ENCODE measurements at places on chromosomes 6 and 20.

DNA sequence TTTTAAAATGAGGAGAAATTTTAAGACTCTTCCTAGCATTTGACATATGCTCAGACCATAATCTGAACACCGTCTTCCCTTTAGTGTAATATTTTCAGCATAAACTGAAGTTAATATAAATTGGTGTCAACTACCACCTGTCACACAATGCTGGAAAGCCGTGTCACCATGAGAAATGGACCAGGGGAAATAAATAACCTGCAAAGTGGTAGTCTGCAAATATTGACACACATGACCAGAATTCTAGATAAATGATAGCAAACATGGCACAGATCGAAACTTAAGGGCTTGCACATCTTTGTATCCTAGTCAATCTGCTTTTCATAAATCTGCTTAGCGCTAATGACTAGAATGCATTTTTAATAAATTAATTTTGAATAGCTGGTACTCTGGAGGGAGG is 191.9 kb downstream of the CD83 start:
- no peak for DNase-seq

- no peak for DNase-seq
Observed at GRCh38 chr6:36651659-36652379, 26.7 kb upstream of the CDKN1A start.

- no peak for DNase-seq
Observed at GRCh38 chr20:16206817-16207216, 366.4 kb downstream of the KIF16B start.

DNA sequence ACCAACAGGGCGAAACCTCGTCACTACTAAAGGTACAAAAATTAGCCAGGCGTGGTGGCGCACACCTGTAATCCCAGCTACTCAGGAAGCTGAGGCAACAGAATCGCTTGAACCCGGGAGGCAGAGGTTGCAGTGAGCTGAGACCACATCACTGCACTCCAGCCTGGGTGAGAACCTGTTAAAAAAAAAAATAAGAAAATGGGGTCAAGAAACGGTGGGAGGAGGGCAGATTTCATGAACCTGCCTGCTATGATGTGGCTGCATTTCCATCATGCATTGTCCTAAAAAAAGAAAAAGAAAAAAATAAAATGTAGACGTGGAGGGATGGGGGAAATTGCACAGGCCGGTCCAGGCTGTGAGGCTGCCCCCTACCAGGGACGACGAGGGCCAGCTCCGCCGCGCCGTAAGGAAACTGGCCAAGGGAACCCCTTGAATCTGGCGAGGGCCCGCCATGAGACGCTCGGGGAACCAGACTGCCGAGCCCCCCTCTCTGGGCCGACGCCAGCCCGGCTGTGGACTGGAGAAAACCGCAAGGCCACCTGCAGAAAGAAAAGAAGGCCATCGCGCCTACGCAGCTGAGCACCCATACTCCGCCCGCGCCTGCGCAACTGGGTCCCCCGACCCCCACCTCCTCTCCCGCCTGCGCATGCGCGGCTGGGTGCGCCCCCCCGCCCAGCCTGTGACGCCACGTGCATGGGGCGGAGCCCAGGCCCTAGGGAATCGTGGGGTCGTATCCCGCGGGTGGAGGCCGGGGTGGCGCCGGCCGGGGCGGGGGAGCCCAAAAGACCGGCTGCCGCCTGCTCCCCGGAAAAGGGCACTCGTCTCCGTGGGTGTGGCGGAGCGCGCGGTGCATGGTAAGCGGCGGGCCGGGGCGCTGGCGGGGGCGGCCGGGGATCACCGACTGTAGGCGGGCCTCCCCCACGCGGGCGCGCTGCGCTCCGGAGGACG is at the start of gene ENTPD6:
ENTPD6 (plus strand) TSS at position 699 of the 948 bp plus-strand sequence. CDS start 10,825 bp downstream, outside the sequence.
- DNase-seq = peak; percentile 90

- DNase-seq = no peak
Observed at GRCh38 chr6:150252714-150253444, 110.0 kb downstream of the PPP1R14C start.

GRCh38 chr20:57792386-57793080 is 82.7 kb upstream of the PMEPA1 start:
- DNase-seq = no peak

- no peak for DNase-seq
Observed at GRCh38 chr20:56630086-56630493, 984 bp downstream of the TFAP2C start.

DNA sequence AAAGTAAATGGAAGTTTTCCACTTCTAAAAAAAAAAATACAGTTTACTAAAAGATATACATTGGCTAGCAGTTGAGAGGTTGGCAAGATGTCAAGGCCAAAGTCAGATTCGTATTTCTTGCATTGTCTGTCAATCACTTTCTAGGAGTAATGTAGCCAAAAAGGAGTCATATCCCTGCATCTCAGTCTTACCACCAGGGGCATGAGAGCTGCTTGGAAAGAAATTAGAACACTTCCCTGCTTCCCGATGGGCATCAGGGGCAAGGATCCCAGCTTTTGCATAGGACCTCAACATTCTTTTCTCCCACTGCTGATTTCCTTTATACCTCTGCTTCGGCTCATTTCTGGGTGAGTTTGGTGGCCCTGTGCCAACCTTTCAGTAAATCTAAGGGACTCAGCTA is 581.0 kb upstream of the MAP3K7 start:
- no peak for DNase-seq

- DNase-seq = no peak
Observed at GRCh38 chr20:35267092-35267491, 10.8 kb downstream of the MMP24OS start.

GRCh38 chr20:6626805-6627204 is 140.7 kb upstream of the BMP2 start:
- DNase-seq = no peak

GRCh38 chr6:49522710-49523593 is 23.2 kb downstream of the GLYATL3 start:
- DNase-seq = no peak

DNA sequence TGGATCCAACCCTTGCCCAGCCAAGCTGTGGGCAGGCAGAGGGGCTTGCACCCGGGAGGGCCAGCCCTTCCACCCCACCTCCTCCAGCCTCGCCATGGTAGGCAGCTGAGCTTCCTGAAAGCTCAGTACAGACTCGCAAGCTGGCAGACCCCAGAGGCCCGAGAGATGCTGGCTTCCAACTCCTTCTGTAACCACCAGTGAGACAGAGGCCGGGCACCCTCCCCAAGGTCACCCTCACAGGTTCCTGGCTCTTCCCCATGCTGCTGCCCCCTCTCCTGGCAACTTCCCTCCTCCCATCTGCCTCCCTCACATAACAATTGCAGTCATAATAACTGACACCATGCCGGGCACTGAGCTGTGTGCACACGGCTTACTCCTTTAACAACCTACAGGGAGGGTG is 26.2 kb upstream of the NOL4L start:
- no peak for DNase-seq

GRCh38 chr6:75412969-75413662 is 80.5 kb downstream of the FILIP1 start:
- no peak for DNase-seq

- no peak for DNase-seq
Observed at GRCh38 chr6:125750692-125751333, 1.4 kb downstream of the HEY2 start.

- no peak for DNase-seq
Observed at GRCh38 chr6:127102299-127102698, 16.2 kb upstream of the RSPO3 start.

DNA sequence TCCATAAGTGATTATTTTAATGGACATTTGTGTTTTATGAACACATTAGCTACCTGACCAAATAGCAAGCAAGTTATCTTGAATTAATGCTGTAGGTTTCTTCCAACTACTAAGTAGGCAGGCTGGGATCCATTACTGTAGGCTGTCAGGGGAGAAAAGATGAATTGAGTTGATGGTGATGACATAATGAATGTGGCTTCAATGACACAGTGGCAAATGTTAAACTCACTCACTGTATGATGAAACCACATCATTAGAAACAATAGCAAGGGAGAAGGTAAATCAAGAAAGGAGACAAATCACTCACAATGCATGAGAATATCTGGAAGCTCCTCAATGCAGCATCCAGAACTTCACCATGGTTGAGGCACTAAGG is 529.7 kb upstream of the CITED2 start:
- no peak for DNase-seq

- DNase-seq = peak; percentile 41
Observed at GRCh38 chr6:155050311-155050710, 55.2 kb downstream of the TIAM2 start.

- DNase-seq = no peak
Observed at GRCh38 chr6:135932651-135933050, 81.2 kb downstream of the PDE7B start.

DNA sequence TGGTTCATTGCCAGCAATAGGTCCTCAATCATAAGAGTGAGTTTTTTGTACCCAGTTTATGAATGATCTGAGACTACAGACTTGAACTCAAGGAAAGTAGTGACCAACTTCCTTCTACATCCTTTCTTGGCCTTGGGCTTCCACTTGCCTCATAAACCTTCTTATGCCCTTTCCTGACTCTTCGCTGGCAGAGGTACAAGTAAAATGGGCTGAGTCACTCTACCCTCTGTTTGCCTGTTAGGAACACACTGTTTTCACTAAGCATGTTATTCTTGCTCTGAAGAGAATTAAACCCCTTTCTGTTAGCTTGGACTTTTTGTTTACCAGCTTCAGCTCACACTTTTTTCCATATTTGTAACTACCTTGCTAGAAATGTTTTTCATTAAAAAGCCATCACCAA is 74.4 kb downstream of the PKHD1 start:
- no peak for DNase-seq

DNA sequence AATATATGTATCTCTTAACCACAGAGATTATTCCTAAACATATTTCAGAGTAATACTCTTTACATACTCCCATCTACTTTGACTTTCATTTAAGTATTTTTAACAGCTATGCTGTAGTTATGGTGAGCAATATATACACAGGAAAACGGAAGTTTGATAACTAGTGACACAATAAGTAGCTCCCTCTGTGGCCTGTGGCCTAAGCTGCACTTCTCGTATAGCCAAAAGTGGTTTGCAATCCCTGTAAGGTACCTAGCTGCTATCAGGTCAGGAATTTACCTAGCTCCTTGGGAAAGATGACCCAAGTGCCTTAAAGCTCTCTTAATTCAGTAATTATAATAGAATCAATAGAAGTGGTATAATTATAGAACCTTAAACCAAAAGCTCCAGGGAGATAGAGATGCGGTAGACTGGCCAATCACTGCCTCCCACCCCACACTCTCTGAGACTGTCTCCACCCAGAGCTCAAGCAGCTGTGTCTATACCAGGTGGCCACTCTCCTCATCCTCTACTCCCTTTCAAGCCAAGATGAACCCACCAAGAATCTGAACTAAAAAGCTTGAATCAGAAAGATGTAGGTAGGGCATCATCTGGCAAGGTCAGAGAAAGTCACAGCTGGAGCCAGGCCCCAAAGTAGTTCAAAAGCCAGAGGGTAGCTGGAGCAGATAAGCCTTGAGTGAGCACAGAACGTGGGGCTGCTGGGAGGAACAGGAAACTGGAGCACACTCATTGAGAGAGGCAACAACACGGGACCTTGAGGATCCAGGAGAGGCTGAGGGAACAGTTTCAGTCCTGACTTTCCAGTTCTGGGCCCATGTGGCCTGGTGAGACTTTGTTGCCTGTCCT is 84.9 kb upstream of the ASF1A start:
- no peak for DNase-seq

- no peak for DNase-seq
Observed at GRCh38 chr6:167659046-167659445, 167.7 kb upstream of the AFDN start.

GRCh38 chr20:21377701-21378100 is 19.6 kb downstream of the NKX2-4 start:
- no peak for DNase-seq

DNA sequence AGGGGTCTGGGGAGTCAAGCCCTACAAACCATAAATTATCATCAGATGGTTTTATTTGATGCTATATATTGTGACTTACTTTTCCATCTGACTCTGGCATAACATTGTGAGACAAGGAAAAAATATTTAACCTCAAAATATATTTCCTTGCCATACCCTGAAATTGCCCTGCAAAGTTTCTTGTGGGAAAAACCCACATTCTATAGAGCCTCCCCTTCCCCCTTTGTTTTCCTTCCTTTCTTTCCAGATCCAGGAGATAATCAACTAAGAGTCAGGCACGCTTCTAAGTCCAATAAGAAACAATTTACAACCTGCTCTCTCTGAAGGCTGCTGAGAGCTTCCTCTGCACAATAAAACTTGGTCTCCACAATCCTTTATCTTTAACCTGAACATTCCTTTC is 17.5 kb upstream of the HINT3 start:
- no peak for DNase-seq

- no peak for DNase-seq
Observed at GRCh38 chr20:10631126-10631525, 42.7 kb downstream of the JAG1 start.

DNA sequence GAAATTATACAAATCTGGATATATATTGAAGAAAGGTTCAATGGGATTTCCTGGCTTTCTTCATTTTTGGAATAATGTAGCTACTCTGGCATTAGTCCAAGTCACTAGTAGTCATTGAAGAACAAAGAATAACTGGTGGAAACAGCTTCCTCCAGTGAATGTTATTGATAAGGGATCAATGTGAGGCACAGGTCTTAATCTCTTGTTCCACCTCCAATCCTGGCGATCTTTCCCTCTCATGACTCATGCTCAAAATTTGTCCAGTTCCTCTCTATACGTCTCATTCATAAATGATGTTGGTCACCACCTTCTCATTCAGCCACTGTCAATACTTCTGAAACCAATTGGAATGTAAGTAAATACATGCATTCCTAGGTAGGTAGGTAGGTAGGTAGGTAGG is 185.0 kb upstream of the BMP2 start:
- no peak for DNase-seq

- DNase-seq = no peak
Observed at GRCh38 chr6:13164291-13164690, 164.0 kb downstream of the TBC1D7 start.

DNA sequence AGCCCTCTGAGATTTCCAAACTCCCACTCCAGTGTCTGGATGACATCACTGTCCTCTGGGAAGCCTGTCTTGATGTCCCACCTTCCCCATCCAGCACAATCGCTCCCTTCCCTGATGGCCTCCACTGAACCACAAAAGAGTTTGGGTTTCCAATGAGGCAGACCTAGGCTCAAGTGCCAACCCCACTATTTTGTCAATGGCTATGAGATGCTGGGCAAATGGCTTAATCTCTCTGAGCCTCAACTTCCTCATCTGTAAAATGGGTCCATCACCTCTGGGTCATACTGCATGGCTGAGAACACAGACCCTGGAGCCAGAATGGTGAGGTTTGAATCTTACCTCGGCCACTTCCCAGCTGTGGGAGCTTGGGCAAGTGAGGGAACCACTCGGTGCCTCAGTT is 11.7 kb downstream of the SLC13A3 start:
- no peak for DNase-seq
